ENCODE measurements at places on chromosomes 3 and 15.

DNA sequence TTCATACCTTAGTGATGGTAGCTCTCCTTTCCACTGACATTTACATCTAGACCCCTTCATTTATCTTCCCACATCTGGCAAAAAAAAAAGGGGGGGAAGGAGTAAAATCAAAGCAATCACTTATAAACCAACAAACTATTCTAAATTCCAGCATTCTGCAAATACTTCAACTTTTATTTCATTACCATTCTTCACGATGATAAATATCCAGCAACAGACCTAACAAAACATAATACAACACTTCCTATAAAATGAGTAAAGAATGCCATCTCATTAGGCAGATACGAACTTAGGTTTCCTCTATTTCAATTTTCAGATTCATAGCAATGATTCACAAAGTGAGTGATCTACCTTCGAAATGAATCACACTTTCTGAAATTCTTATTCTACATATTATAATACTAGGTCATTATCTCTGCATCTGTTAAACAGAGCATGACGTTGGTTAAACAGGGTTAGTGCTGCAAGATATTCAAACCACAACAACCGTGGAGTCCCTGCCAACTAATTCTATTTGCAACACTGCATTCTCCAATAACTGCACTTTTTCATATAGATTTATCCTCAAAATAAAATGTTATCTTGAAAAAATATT lies at the start of gene LRRFIP2:
Gene LRRFIP2 (minus strand): TSS at position 51 of the 595 bp plus-strand sequence. CDS start 25,599 bp downstream, outside the sequence.
- DNase-seq: no peak

GRCh38 chr3:113574213-113574612 lies 41.9 kb downstream of the SIDT1 start:
- DNase-seq: no peak

DNA sequence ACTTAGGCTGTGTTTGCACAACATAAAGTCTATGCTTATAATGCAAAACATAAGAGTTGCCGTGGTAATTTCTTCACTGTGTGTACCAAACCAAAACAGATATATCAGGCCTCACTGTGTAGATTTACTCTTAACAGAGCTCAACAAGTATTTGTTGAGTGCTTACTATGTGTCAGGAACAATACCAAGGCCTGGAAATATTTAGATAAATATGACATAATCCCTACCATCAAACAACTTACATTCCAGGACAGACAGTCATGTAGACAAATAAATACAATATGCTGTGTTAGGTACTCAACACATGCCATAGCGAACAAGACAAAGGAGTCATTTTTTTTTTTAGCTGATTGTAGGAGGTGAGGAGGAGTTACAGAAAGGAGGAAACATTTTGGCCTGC lies 554.0 kb downstream of the NSUN3 start:
- DNase-seq: no peak

DNA sequence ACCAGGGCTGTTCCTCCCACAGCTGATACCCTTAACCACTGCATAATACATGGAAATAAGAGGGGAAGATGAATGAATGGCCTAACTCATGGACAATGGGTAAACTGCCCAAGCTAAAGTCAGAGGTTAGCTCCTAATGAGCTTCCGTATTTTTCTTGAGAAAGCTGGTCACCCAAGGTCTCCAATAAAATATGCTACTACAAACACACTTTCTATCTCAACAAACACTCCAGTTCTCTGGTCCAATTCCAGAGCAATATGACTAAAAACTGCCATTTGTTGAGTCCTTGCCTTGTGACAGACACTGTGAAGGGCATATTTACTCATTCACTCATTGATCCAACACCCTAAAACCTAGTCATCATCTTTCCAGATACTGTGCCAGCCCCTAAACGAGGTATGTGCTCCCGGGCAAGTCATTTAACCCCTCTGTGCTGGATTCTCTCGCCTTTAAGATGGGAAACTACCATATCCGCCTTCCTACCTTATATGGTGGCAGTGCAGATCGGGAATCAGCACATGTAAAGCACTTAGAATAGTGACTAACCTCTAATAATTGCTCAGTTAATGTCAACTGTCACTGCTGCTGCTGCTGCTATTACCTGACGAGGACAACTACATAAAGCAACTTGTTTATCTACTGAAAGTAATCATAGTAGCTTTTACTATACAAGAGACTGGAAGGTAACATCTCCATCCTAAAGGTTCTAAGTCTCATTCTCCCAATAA lies 89.1 kb downstream of the XXYLT1 start:
- no peak for DNase-seq

DNA sequence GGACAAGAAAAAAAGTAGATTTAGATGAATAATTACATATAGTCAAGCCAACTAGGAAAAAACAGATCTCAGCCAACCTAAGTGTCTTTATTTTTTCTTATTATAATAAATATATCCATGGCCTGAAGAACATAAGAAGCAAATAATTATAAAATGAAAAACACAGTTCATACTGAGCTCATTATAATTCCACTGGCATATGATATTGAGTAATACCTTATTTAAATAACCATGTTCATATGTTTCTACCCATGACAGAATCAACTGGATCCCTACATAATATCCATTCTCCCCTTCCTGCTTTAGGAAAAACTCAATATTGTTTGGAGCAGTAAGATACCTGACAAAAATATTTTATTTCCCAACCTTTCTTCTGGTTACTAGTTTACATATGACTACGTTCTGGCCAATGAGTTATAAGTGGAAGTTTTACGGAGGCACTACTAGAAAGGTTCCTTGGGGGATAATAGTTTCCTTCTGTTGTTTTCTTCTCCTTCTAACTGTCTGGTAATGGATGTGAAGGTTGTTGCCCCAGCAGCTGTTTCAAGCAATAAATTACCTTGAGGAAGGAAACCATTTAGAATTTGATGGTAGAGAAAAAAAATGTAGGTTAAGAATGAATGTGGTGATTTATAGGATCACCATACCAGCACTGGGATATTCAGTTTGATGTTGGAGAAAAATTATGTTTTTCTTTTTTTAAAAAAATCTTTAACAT lies 184.1 kb upstream of the MBNL1 start:
- no peak for DNase-seq

- no peak for DNase-seq
These were observed 36.2 kb upstream of the TSPAN3 start for GRCh38 chr15:77107068-77107467.

- DNase-seq: no peak
These were observed 5.4 kb upstream of the CACNA2D2 start for GRCh38 chr3:50508821-50509220.

Data from stimulated activated CD8-positive, alpha-beta memory T cell treated with anti-CD3 and anti-CD28 coated beads, Interleukin-15, amount 100 ng/mL, for 48 hours (primary cell).